Nucleus accumbens (tissue), 56 donors: ENCODE measurements at places on chromosomes 3 and 15.

DNA sequence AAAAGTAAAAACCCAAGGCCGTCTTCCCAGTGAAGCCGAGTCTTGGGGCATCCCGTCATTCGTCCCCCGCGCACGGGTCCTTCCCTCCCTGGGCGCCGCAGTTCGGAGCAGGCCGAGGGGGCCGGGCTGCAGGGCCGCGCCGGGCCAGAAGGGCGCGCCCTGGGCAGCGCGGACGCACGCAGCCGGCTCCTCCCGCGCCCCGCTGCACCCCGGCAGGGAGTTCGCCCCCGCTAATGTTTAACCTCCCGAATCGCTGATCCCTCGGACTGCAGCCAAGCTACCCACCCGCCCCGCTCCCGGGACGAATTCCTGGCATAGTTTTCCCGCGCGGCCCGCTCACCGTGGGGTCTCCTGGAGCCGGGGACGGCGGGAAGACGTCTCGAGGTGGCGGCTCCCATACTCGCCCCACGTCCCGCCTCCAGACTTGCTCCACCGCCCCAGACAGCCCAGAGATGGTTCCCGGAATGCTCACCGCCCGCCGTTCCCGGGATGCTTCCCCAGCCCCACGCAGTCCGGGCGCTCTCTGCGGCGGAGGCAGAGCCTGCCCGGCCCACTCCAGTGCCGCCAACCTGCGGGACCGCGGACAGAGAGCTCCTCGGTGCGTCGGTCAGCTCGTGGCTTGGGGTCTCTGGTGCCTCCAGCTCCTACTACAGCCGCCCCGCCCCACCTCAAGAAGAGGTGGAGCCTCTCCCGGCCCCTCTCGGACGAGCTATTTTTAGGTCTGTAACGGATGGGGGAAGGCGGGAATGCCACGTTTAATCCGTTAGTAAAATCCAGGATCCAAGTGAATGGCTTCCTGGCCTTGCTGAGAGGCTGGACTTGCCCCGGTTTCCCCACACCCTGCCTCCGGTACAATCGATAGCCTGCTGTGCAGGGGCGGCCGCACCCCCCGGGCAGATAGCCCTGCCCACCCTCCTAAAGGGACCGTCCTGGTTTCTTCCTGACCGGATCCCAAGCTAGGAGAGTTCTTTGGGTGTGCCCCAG, at the start of gene DZIP1L:
Gene DZIP1L, minus strand, starts transcription at position 621 of the 984 bp plus-strand sequence. CDS start 11,637 bp downstream, outside the sequence.
- DNase-seq = peak; percentile 26

- no peak for DNase-seq
These were observed 464.1 kb upstream of the RARB start for GRCh38 chr3:24963762-24964625.

DNA sequence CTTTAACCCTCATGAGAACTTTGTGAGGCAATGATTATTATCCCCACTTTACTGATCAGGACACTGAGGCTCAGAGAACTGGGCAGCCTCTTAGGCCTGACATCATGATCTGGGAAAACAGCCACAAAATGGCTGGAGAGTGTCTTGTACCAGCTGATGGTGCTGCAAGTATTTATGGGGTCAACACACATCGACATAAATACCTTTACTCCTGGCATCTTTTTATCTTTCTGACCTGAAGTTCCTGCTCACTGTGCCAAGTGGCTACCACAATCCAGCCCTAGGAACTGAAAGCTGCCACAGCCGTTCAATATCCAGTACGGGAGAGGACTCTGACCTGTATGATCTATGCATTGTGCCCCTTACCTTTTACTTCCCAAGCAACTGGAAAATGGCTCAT, 29.2 kb upstream of the MUC13 start:
- DNase-seq = no peak

DNA sequence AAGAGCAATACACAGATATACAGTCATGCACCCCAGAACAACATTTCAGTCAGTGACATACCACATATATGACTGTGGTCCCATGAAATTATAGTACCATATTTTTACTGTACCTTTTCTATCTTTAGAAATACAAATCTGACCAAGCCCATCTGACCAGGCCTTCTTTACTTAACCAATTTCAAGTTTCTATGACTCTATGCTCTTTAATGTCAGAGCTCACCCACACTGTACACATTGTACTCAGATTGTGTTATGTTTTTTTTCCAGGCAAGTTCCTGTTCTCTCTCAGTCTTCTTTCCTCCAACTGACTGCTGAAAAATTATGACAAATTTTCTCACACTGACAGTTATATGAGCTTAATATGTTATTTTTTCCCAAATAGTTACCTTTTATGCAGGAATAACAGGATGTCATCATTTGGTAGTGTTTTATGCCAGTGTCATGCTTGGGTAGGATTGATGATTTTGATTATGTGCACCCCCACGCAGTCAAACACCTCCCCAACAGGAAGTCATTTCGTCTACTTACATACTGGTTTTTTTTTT, 8.0 kb upstream of the CBLB start:
- DNase-seq = no peak

- DNase-seq = peak; percentile 30
These were observed 1.4 kb downstream of the ACVR2B start for GRCh38 chr3:38454884-38455638.

- DNase-seq = peak; percentile 30
These were observed 64.0 kb upstream of the C15orf61 start for GRCh38 chr15:67456677-67457529.

DNA sequence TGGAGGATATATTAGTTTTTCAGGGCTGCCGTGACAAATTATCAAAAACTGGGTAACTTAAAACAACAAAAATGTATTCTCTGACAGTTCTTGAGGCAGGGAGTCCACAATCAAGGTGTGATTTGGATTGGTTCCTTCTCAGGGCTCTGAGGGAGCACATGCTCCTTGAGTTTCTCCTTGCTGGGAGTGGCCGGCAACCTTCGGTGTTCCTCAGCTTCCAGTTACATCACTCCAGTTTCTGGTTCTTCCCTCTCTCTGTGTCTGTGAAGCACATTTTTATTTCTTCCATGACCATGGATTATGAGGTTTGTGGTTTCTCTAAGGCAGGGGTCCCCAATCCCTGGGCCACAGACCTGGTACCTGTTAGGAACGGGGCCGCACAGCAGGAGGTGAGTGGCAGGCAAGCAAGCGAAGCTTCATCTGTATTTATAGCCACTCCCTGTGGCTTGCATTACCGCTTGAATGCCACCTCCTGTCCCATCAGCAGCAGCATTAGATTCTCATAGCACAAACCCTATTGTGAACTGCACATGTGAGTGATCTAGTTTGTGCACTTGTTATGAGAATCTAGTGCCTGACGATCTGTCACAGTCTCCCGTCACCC, 24.3 kb downstream of the LRRC28 start:
- DNase-seq = no peak

- DNase-seq = no peak
These were observed 97.7 kb downstream of the ROBO2 start for GRCh38 chr3:77137559-77137958.

- no peak for DNase-seq
These were observed 42.2 kb upstream of the ROBO2 start for GRCh38 chr3:76997733-76998132.

DNA sequence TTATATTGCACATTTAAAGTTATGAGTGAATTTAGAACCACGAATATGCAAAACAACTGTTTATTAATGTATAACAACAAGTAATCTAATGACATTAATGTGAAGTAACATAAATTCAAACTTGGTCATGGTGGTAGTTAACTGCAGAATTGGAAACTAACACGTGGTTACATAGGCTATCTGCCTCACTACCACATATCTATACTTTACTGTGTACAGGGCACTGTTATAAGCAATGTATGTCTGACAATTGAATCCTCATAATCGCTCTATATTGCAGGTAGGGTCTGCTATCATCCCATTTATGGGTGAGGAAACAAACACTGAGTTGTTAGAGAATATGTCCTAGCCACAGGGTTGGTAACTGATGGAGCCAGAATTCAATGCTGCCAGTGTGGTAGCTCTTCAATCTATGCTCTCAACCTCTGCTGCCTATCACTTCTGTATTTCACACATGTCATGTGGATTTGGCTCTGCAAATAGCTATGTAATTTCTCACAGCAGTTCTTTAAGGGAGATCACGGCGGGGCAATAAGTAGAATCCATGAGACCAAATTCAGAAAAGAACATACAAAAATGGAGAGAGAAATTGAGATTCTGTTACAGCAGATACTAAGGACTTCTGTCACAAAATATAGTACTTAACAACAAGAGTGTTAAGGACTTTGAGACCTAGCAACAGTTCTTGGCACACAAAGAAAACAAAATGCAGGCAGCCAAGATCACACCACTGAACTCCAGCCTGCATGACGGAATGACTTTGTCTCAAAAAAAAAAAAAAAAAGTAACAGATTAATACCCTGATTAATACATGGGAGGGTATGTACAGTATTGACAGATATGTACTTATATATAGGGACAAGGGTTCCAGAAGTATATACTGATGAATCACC, 100.0 kb upstream of the CSPG5 start:
- DNase-seq = no peak

DNA sequence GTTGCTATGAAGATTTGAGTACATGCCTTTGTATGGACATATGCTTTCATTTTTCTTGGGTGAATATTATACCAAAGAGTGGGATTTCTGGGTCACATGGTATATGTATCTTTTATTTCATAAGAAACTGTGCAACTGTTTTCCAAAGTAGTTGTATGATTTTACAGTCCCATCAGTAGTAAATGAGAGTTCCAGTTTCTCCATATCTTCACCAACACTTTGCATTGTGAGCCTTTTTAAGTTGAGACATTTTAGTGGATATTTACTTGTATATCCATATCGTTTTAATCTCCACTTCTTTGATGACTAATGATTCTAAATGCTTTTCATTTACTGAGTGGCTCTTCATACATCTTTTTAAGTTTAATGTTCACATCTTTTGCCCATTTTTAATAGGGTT, 20.3 kb downstream of the MEF2A start:
- no peak for DNase-seq

GRCh38 chr3:81459733-81460132, 301.7 kb downstream of the GBE1 start:
- DNase-seq = no peak

- DNase-seq = no peak
These were observed 287.9 kb upstream of the CDIN1 start for GRCh38 chr15:36291501-36291900.
